ENCODE measurements at places on chromosomes 7 and 10.

DNA sequence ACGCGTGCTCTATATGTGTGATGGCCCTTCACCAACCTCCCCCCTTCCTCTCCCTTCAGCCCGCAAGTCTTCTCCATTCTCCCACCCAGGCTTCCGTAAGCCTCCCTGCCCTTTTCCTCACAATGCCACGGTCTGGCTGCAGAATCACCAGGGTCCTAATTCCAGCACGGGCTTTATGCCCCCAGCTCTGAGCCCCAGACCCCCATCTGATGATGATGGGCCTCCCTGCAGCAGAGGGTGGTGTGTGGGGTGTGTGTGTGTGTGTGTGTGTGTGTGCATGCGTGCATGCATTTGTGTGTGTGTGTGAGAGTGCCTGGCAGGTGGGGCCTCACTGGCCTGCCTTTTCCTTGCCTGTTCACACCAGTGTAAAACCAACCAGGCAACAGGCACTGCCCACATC lies 109.9 kb downstream of the OAT start:
- no peak for DNase-seq

DNA sequence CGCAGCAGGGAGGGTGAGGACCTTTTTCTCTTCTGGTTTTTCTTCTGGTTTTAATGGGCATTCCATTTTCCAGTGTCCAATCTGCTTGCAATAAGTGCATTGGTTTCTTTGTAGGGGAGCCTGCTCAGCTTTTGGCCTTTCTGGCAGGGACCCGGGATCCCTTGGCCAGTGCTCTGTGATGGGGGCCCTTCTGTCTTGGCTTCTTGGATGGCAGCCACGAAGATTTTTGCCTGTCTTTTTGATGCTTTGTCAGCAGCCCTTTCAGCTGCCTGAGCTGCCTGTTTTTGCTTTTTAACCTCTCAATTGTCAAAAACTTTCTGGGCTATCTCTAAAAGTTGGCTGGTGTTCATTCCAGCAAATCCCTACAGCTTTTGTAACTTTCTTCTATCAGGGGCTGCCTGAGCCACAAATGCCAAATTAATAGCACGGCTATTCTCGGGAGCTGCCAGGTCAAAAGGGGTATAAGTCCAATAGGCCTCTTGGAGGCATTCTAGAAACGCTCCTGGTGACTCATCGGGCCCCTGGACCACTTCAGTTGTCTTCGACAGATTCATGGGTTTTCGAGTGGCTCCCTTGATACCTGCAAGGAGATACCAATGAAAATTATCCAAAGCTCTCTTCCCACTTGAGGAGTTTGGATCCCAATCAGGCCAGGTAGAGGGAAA lies 179.9 kb upstream of the MBL2 start:
- no peak for DNase-seq

DNA sequence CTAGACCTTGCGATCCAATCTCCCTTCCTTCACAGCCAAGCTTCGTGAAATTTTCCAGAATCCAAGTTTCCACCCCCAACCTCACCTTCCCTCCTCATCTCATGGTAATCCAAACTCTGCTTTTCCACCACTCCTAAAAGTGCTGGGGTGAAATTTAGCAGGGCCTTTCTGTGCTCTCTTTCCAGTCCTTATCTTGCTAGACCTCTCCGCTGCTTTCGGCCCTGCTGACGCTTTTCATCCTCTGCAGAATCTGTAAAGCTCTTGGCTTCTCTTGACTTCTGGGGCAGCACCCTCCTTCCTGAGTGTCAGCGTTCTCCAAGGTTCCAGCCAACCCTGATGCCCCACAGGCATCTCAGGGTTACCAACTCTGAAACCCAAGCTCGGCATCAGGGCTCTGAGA lies 7.7 kb downstream of the PLAC9 start:
- no peak for DNase-seq

GRCh38 chr7:128891942-128892269 lies 18.6 kb downstream of the KCP start:
- no peak for DNase-seq

DNA sequence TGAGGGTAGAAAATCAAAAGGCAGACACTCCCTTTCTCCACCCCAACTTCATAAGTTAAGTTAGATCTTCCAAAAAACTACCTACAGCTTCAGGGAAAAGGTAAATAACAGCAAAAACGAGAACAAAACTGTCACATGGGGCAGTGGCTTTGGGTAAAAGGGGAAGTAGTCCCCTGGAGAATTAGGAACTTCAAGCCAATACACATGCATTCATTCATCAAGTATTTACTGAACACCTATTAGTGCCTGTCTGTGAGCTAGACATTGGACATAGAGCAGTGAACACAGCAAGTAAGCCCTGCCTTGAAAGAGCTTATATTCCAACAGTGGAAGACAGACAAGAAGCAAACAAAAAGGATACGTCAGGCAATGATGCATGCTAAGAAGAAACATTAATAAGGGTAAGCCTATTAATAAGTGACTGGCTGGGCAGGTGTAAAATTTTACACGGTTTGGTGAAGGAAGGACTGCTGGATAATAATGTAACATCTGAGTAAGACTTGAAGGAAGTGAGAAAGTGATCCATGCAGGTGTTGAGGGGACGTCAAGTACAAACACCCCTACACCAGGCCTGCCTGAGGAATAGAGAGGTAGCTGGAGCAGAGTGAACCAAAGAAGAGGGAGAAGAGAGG lies 69.6 kb upstream of the RAPGEF5 start:
- DNase-seq, result no peak

- DNase-seq, result no peak
Measured at GRCh38 chr10:50600286-50600685, 23.5 kb downstream of the SGMS1 start.

All from activated CD8-positive, alpha-beta memory T cell treated with anti-CD3 and anti-CD28 coated beads, Interleukin-2, amount 10 ng/mL, durations not matched to agents 7 days and 5 days (primary cell).